ENCODE measurements at places on chromosomes 11 and 22. TPM values are rescaled to one million over a fixed set of nuclear protein-coding genes. Genes with fewer than 3 reads are reported as not detected.

HEPN1 gene
- total RNA-seq: not detected

C11orf42 gene
- not detected for total RNA-seq

KCNQ1 gene
- not detected for total RNA-seq

OR51A7 gene
- not detected for total RNA-seq

KRTAP5-7 gene
- not detected for total RNA-seq

OR52K2 gene
- not detected for total RNA-seq

DCDC1 gene
- total RNA-seq: not detected

ANGPTL5 gene
- not detected for total RNA-seq

FAM111B gene
- 10.6 TPM for total RNA-seq

ESRRA gene
- 25.1 TPM for total RNA-seq

UBQLNL gene
- 0.17 TPM for total RNA-seq

IGSF9B gene
- total RNA-seq: 0.15 TPM

PLCB3 gene
- total RNA-seq: 24.2 TPM

ZNF215 gene
- 3.2 TPM for total RNA-seq

SCGB2A2 gene
- total RNA-seq: not detected

OR5D16 gene
- not detected for total RNA-seq

SNRPD3 gene
- total RNA-seq: 264 TPM

KRTAP5-9 gene
- not detected for total RNA-seq

ZP1 gene
- 0.50 TPM for total RNA-seq

PHOX2A gene
- total RNA-seq: not detected

LRRN4CL gene
- total RNA-seq: 10.9 TPM

XKR3 gene
- not detected for total RNA-seq

OR8K3 gene
- total RNA-seq: not detected

MIAT gene
- 0.17 TPM for total RNA-seq

CLDN5 gene
- total RNA-seq: 0.50 TPM

OR8A1 gene
- total RNA-seq: not detected

SLC5A12 gene
- total RNA-seq: not detected

DNAJC24 gene
- 14.5 TPM for total RNA-seq

SLC15A3 gene
- 3.4 TPM for total RNA-seq

FBLN1 gene
- 211 TPM for total RNA-seq

MYO7A gene
- total RNA-seq: not detected

RBMXL2 gene
- not detected for total RNA-seq

RAG1 gene
- 0.30 TPM for total RNA-seq

CAPN5 gene
- total RNA-seq: 12.4 TPM

MS4A4A gene
- not detected for total RNA-seq

CD3D gene
- not detected for total RNA-seq

FAM227A gene
- total RNA-seq: 1.8 TPM

C11orf65 gene
- 0.34 TPM for total RNA-seq

PGA5 gene
- total RNA-seq: not detected

SLCO2B1 gene
- not detected for total RNA-seq

CBLIF gene
- not detected for total RNA-seq

ETS1 gene
- 35.5 TPM for total RNA-seq

OR8D1 gene
- not detected for total RNA-seq

IL18BP gene
- 1.0 TPM for total RNA-seq

FAM181B gene
- not detected for total RNA-seq

ABTB2 gene
- 2.4 TPM for total RNA-seq

P4HA3 gene
- 3.7 TPM for total RNA-seq

DERL3 gene
- 1.5 TPM for total RNA-seq

CTSF gene
- total RNA-seq: 6.7 TPM

Measured in bronchus fibroblast of lung (primary cell).